Placental pericyte (primary cell): ENCODE measurements at places on chromosomes 3 and 15. TPM values are rescaled to one million over a fixed set of nuclear protein-coding genes. Genes with fewer than 3 reads are reported as not detected.

The TTC21A gene
- 2.7 and 3.5 TPM in 2 replicates for total RNA-seq

The SLC12A1 gene
- total RNA-seq = not detected in 2 replicates

The NAA80 gene
- 6.6 and 9.6 TPM in 2 replicates for total RNA-seq

The POLQ gene
- 0.66 and 15.2 TPM in 2 replicates for total RNA-seq

The GP5 gene
- under 0.01 and 0.14 TPM in 2 replicates for total RNA-seq

The SENP8 gene
- 1.1 TPM in 2 replicates for total RNA-seq

The FBLN2 gene
- 32.2 and 251 TPM in 2 replicates for total RNA-seq

The ZNF501 gene
- total RNA-seq = 4.3 and 4.6 TPM in 2 replicates
